ENCODE measurements at places on chromosomes 4 and X.

GRCh38 chrX:69257499-69258127 lies 92.4 kb upstream of the PJA1 start:
- H3K4me3 ChIP-seq = no peak overlapping the region
- no peaks in the 10 kb centered on the region for H3K27me3 ChIP-seq
- no peak overlapping the region for H3K27ac ChIP-seq
- DNase-seq = no peak
- no peaks in the 10 kb centered on the region for H3K36me3 ChIP-seq

GRCh38 chrX:30504309-30504708 lies 73.3 kb downstream of the TASL start:
- H3K4me3 ChIP-seq = no peak overlapping the region
- H3K27ac ChIP-seq = no peak overlapping the region
- no peaks in the 10 kb centered on the region for H3K4me1 ChIP-seq
- H3K27me3 ChIP-seq = no peaks in the 10 kb centered on the region
- H3K36me3 ChIP-seq = no peaks in the 10 kb centered on the region
- no peak for DNase-seq

DNA sequence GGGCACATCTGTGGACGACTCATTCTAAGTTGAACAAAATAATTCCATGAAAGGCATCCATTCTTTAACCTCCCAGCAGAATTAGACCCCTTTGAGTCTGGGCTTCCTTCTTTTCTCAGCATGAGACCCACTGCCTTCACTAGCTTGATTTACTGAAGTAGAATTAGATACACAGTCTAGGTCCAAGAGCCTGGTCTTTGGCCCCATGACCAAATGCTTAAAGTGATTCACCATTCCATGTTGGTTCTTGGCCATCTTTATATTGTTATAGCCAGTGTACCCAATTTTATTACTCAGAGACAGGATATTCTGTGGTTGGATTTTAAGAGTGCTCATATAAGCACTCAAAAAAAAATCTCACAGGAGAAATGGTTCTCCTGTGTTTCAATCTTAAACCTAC lies 155.3 kb upstream of the GPC4 start:
- no peaks in the 10 kb centered on the region for H3K27me3 ChIP-seq
- no peaks in the 10 kb centered on the region for H3K4me1 ChIP-seq
- no peak overlapping the region for H3K27ac ChIP-seq
- no peak for DNase-seq
- no peaks in the 10 kb centered on the region for H3K36me3 ChIP-seq

GRCh38 chr4:87848622-87849351 lies 16.0 kb downstream of the MEPE start:
- no peaks in the 10 kb centered on the region for H3K4me1 ChIP-seq
- H3K27me3 ChIP-seq = no peaks in the 10 kb centered on the region
- H3K27ac ChIP-seq = no peak overlapping the region

GRCh38 chr4:180650273-180650672 lies 1592.9 kb upstream of the TENM3 start:
- no peak overlapping the region for H3K4me3 ChIP-seq
- no peak overlapping the region for H3K27ac ChIP-seq
- DNase-seq = no peak
- no peaks in the 10 kb centered on the region for H3K4me1 ChIP-seq

GRCh38 chrX:154654372-154654771 lies 993 bp upstream of the CTAG2 start:
- no peaks in the 10 kb centered on the region for H3K36me3 ChIP-seq
- H3K27me3 ChIP-seq = no peaks in the 10 kb centered on the region
- no peak overlapping the region for H3K4me3 ChIP-seq
- no peak overlapping the region for H3K27ac ChIP-seq
- no peaks in the 10 kb centered on the region for H3K4me1 ChIP-seq

- no peaks in the 10 kb centered on the region for H3K36me3 ChIP-seq
- H3K4me1 ChIP-seq = no peaks in the 10 kb centered on the region
- H3K4me3 ChIP-seq = no peak overlapping the region
- no peak for DNase-seq
Observed at GRCh38 chrX:108420481-108420880, 17.7 kb downstream of the COL4A6 start.

DNA sequence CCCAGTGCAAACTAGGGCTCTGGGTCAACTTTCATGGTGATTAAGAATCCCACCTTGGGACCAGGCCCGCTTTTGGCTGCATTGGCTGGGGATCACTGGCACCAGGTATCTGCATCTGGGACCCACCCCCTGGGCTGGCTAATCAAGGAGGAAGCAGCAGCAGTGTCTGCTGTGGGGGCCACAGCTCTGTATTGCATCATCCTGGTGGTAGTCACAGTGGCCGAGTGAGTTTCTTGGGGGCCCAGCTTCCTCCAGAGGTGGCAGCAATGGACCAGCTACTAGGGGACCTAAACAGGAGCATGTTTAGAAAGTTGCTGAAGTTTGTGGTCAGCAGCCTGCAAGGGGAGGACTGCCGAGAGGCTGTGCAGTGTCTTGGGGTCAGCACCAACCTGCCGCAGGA lies 15.7 kb downstream of the LNX1 start:
- H3K4me3 ChIP-seq = no peak overlapping the region
- H3K4me1 ChIP-seq = no peaks in the 10 kb centered on the region
- no peak for DNase-seq
- no peak overlapping the region for H3K27ac ChIP-seq
- no peaks in the 10 kb centered on the region for H3K36me3 ChIP-seq
- no peaks in the 10 kb centered on the region for H3K27me3 ChIP-seq

GRCh38 chr4:83712890-83713289 lies 177.0 kb downstream of the GPAT3 start:
- H3K36me3 ChIP-seq = no peaks in the 10 kb centered on the region
- no peaks in the 10 kb centered on the region for H3K4me1 ChIP-seq
- no peak for DNase-seq
- no peaks in the 10 kb centered on the region for H3K27me3 ChIP-seq

GRCh38 chr4:79426989-79427388 lies 19.0 kb upstream of the GK2 start:
- H3K36me3 ChIP-seq = no peaks in the 10 kb centered on the region
- DNase-seq = no peak
- no peak overlapping the region for H3K4me3 ChIP-seq
- no peaks in the 10 kb centered on the region for H3K4me1 ChIP-seq
- H3K27me3 ChIP-seq = no peaks in the 10 kb centered on the region
- H3K27ac ChIP-seq = no peak overlapping the region

DNA sequence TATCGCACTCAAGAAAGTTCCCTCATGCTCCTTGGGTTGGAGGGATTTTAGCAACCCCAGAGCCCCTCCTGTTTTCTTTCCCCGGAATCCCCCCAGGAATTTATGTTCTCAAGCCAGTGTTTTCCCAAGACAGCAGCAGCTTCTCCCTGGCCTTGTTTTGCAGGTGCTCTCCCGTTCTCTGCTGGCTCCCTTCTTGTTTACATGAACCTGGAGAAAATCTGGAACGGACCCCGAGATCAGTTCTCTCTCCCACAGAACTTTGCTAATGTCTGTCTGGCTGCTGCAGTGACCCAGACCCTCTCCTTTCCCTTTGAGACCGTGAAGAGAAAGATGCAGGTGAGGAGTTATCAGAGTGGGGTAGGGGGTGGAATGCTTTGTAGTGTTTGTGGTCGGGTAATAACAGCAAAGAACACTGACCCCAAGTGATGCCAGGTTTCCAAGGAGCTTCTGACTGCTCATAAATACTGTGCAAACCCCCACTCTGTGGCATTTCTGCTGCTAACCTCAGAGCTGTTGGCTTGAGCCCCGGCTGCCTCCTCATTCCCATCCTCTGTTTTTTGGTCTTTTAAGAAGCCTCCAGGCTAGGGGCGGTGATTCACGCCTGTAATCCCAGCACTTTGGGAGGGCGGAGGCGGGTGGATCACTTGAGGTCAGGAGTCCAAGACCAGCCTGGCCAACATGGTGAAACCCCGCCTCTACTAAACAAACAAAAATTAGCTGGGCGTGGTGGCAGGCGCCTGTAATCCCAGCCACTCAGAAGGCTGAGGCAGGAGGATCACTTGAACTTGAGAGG lies 11.1 kb downstream of the SLC25A43 start:
- no peaks in the 10 kb centered on the region for H3K27me3 ChIP-seq
- H3K4me3 ChIP-seq = no peak overlapping the region
- no peaks in the 10 kb centered on the region for H3K36me3 ChIP-seq
- peak overlapping the region; percentile 69 for H3K27ac ChIP-seq
- peak; percentile 74 for DNase-seq

DNA sequence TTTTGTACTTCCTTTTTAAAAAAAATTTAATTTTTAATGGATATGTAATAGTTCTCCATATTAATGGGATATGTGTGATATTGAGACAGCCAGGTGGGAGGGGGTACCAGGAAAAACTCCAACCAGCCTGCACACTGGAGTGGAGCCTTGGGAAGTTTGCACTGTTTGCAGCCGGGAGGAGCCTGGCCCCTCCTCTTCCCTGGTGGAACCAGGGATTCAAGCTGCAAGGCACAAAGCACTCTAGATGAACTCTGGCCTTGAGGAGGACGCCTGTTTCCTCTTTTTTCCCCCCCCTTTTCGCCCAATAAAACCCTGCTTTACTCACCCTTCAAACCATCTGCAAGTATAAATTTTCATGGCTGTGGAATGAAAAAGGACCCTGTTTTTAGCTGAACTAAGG lies 48.2 kb upstream of the GC start:
- no peaks in the 10 kb centered on the region for H3K4me1 ChIP-seq
- no peaks in the 10 kb centered on the region for H3K27me3 ChIP-seq
- no peak overlapping the region for H3K4me3 ChIP-seq
- H3K27ac ChIP-seq = no peak overlapping the region
- DNase-seq = no peak

DNA sequence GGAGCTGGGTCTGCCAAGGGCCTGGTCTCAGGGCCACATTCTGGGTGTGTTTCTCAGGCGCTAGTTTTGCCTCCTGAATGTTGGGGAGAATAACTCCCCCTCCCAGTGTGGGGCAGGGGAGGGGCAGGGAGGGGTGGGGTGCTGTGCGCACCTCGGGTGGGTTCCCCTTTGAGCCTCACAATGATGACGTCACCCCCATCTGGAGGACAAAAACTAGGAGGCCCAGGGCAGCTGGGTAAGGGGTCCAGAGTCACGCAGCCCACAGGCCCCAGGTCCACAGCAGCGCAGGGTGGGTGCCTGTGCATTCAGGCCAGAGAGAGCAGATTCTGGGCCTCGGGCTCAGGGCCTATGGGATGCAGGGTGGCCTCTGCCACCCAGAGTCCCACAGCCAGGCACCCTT lies 23.7 kb upstream of the HMX1 start:
- no peak overlapping the region for H3K4me3 ChIP-seq
- H3K27me3 ChIP-seq = no peaks in the 10 kb centered on the region
- no peaks in the 10 kb centered on the region for H3K36me3 ChIP-seq
- H3K27ac ChIP-seq = no peak overlapping the region

DNA sequence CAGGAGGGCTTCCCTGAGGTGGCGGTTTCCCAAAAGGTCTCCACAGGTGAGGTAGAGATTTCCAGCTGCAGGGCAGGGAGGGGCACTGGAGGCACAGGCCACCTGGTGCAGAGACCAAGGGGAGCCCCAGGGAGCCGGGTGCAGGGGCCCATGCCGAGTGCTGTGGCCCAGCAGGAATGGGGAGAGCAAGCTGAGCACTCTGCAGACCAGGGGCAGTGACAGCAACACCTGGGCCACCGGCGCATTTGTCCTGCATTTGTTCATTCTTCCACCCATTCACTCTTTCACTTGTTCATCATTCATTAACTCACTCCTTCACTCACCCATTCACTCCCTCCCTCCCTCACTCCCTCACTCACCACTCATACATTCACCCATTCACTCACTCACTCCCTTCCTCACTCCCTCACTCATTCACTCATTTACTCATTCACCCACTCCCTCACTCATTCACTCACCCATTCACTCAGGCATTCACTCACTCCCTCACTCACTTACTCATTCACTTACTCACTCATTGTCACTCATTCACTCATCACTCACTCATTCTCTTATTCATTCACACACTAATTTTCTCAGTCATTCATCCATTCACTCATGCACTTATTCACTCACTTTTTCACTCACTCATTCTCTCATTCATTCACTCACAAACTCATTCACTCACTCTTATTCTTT lies 16.3 kb downstream of the CPZ start:
- H3K27me3 ChIP-seq = no peaks in the 10 kb centered on the region
- no peak for DNase-seq
- no peak overlapping the region for H3K4me3 ChIP-seq
- H3K27ac ChIP-seq = no peak overlapping the region
- H3K4me1 ChIP-seq = no peaks in the 10 kb centered on the region

- H3K27me3 ChIP-seq = no peaks in the 10 kb centered on the region
- no peaks in the 10 kb centered on the region for H3K36me3 ChIP-seq
- H3K4me1 ChIP-seq = no peaks in the 10 kb centered on the region
- H3K4me3 ChIP-seq = no peak overlapping the region
- no peak for DNase-seq
Observed at GRCh38 chr4:109921384-109921808, 8.7 kb downstream of the EGF start.

DNA sequence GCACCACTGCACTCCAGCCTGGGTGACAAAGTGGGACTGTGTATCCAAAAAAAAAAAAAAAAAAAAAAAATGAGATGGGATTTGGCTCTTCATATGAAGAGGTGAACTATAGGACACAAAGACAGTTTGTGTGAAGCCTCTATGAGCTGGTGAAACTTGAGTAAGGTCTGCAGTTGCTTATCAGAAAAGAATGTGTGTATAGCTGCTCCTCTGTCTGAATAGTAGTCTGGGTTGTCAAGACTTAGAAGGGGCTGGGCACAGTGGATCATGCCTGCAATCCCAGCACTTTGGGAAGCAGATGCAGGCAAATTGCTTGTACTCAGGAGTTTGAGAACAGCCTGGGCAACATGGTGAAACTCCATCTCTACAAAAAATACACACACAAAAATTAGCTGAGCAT lies 82.8 kb downstream of the ARSF start:
- no peak for DNase-seq
- H3K36me3 ChIP-seq = no peaks in the 10 kb centered on the region
- H3K4me3 ChIP-seq = no peak overlapping the region
- H3K4me1 ChIP-seq = no peaks in the 10 kb centered on the region
- H3K27me3 ChIP-seq = no peaks in the 10 kb centered on the region

DNA sequence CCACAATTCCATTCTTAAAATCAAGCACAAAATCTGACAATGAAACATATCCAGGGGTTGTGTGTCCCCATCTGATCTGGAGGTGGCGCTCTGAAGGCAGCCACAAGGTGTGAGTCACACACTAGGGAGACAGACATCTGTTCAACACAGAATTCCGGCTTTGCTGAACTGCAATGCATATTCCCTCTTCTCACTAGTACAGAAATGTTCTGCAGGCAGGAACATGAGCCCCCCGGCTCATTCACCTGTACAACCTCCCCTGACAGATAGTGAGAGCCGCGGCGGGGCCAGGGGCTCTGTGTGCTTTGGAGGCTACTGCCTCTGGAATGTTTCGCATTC lies 41.9 kb downstream of the WDR1 start:
- H3K4me1 ChIP-seq = no peaks in the 10 kb centered on the region
- DNase-seq = no peak
- H3K27me3 ChIP-seq = no peaks in the 10 kb centered on the region
- H3K4me3 ChIP-seq = no peak overlapping the region

DNA sequence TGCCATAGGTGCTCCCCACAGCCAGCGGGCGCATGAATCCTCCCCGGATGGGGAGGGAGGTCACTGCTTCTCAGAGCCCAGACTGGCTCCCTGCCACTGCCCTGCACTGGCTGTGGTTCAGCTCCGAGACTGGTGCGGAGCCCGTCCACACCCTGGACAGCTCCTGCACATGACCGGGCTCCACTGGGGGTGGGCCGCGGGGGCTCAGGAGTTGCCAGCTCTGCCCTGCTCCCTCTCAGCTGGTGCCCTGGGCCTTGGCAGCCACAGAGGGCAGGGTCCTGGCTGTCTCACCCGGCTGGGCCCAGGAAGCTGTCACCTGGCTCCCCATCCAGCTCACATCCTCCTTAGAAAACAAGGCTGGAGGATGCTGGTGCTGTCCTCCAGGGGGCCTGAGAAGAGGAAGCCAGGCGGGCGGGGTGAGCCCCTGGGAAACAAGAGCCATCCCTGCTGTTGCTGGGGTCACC lies 64.9 kb upstream of the ADRA2C start:
- no peaks in the 10 kb centered on the region for H3K4me1 ChIP-seq
- no peaks in the 10 kb centered on the region for H3K27me3 ChIP-seq
- peak; percentile 28 for DNase-seq
- no peak overlapping the region for H3K4me3 ChIP-seq
